ENCODE measurements at places on chromosomes 11 and 22.

GRCh38 chr11:63017306-63017974 is 1.8 kb upstream of the SLC22A8 start:
- DNase-seq = peak; percentile 49

DNA sequence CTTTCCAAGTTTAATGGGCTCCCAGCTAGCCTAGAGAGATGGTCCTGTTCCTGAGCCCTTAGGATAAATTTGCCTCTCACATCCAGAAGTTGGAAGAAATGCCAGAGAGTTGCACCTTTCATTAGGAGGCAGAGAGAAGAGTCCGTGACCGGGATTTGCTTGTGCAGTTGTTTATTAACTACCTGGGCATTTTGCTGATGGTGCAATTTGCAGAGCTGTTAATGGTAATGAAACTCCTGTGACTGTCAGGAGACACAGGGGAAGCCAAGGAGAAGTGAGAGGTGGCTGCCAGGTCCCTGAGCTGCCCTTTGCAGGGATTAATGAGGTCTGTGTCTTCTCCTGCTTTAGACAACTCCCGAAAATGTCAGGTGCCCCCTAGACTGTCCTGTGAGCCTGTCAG is 69.1 kb upstream of the B3GAT1 start:
- no peak for DNase-seq

- DNase-seq = peak; percentile 37
Observed at GRCh38 chr22:22431271-22432220, 77.0 kb downstream of the ZNF280B start.

DNA sequence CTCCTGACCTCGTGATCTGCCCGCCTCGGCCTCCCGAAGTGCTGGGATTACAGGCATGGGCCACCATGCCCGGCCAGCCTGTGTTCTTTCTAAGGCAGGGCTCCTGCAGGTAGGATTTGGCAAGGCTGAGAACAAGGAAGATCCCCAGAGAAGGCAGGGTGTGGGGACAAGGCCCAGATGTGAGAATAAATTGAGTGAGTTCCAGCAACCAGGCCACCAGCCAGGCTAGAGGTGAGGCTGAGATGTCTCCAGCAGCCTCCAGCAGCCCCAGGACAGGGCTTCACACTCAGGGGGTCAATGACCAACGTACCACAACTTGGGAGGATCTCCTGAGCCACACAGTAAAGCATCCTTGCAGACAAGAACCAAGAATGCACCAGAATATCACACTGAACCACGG is 75.1 kb downstream of the BUD13 start:
- DNase-seq = no peak

DNA sequence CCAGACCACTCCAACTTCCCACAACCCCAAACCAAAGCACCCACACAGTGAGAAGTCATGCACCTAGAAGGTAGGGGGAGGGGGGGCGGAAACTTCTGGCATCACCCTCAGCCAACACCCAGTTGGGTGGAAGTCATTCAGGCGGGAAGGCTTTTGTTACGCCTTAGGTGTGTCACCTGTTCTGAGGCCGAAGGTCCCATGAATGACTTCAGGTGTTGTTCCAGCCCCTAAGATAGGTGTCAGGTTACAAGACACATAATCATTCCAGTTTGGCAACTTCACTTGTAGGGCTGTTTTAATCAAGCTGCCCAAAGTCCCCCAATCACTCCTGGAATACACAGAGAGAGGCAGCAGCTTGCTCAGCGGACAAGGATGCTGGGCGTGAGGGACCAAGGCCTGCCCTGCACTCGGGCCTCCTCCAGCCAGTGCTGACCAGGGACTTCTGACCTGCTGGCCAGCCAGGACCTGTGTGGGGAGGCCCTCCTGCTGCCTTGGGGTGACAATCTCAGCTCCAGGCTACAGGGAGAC is at the start of gene TMPRSS4:
Gene TMPRSS4, plus strand, starts transcription at position 325 of the 528 bp plus-strand sequence. CDS start 225 bp downstream, outside the sequence.
- DNase-seq = no peak

DNA sequence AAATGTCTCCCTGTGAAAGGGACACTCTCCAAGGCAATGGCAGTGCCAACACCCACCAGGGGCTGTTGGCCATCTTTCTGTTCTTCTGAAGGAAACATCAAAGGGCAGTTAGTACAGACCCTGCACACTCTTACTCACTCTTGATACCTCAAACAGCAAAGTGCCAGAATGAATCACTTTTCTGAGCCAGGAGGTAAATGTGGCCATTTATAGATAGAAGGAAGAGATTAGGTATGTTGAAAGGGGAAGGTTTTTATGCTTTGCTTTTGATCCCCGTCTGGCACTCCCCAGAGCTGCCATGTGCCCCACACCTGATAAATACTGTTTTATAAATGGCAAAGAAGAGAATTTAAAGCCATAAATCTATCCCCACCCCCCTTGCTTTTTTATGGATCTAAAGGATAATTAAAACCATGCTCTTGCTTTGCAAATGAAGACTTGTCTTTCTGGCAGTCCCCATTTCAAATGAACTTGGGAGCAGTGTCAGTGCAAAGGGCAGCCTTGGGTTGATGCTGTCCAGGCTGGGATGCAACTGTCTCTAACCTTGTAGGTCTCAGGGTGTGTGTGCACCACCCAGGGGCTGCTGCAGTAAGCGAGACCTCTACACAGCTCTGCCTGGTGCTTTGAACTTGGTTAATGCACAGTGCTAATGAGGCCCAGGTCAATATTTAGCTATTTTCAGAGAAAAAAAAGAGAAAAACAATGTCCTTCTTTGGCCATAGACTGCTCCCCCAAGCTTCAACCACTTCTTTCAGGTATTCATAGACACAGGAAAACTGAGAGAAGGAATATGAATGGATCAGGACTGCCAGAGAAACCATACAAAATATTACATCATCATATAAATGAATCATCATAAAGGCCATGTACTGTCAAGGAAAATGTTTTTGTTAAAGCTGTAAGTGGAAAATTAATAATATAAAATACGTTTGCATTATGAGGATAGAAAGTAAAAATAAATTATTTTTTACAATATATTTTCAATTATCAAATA is 207.5 kb downstream of the ETS1 start:
- no peak for DNase-seq

GRCh38 chr22:36775586-36775963 is 344 bp downstream of the IFT27 start:
- peak; percentile 69 for DNase-seq

- DNase-seq = no peak
Observed at GRCh38 chr11:11980200-11980599, 28.2 kb downstream of the DKK3 start.

GRCh38 chr11:73236205-73236765 is 18.2 kb downstream of the P2RY2 start:
- no peak for DNase-seq

GRCh38 chr11:79363861-79364378 is 76.9 kb downstream of the TENM4 start:
- no peak for DNase-seq

DNA sequence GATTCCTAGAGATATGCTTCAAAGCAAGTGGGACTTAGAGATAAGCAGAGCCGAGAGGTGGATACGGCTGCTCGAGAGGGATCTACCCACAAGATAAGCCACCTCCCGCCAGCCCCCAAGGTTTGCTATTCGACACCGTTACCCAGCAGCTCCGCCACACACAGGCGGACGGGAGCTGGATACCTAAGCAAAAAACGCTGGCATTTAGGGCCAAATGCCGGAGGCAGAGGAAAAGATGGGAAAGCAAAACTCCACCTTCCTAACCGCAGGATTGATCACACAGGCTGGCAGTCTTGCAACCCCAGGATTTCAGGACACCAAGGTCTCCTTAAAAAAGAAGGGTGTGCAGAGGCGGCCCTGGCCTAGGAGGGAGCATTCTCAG is 709 bp downstream of the FTH1 start:
- DNase-seq = peak; percentile 62

GRCh38 chr11:122235615-122236014 is 119.6 kb upstream of the BLID start:
- DNase-seq = peak; percentile 73

GRCh38 chr11:110859998-110860397 is 147.8 kb upstream of the ARHGAP20 start:
- DNase-seq = no peak

- DNase-seq = no peak
Observed at GRCh38 chr11:124752471-124753102, 532 bp upstream of the VSIG2 start.

DNA sequence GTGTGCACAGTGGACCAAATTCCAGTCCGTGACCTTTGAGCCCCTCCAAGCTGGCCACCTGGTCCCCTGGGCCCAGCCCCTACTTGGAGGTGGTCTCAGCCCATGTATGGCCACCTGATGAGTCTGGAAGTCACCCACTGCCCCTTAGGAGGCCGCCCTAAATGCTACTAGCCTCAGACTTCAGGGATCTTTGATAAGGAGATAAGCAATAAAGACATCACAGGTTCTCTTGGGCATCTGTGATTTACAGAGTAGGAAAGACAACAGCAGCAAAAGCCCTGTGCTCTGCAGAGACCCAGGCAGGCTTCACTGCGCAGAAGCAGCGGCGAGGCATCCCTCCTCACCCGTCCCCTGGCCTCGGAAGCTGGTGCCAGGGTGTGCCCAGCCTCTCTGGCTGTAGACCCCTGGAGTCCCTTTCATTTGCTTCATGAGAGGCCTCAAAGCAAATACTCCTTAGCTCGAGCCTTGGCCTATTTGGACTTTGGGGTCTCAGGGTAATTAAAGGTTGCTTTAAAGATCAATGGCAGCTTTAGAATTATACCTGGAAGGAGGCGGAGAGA is 360.1 kb downstream of the TBC1D22A start:
- no peak for DNase-seq

GRCh38 chr22:22401381-22401780 is 107.2 kb downstream of the ZNF280B start:
- DNase-seq = no peak

- DNase-seq = no peak
Observed at GRCh38 chr22:37690901-37691504, 4.9 kb downstream of the NOL12 start.

DNA sequence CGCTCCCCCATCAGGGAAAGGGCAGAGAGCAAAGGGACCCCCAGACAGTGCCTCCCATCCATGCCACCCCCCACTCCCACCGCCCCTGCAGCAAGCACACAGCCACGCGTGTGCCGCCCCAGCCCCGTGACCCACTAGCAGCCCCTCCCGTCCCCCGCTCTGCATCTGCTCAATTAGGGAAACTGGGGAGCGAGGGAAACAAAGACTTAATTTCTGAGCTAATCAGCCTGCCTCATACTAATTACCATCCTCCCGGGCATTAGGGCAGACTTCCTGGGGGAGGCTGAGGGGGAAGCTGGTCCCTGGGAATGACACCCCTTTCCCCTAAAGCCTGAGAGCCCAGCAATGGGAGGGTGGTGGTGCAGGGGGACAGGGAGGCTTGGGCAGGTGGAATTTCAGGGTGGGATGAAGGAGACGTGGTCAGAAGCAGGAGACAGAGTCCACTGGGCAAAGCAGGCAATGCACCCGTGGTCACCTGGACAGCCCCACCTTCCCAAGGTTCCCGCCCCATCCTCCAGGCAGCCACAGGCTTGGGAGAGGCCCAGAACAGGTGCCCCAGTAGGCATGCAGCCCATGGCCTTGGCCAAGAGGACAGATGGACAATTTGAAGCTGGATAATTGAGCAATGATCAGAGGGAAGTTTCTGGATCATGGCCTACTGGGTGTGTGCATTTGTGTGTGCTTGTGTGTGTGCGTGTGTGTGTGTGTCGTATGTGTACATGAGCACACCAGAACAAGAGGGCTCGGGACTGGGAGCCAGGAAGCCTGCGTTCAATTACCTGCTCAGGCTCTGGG is 20.6 kb downstream of the ELFN2 start:
- DNase-seq = peak; percentile 69

DNA sequence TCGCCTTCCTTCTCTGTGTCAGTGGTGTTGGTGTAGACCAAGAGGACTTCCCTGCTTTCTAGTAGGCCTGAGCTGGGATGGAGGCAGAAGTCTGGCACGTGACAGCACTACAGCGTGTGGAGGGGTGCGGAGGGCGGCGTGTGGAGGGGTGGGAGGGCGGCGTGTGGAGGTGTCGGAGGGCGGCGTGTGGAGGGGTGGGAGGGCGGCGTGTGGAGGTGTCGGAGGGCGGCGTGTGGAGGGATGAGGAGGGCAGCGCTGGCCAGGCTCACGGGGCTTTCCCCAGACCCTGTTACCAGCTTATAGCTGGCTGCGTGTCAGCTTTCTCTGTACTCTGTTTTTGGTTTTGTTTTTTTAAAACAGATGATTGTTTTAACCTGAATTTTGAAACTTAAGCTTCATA is 45.7 kb upstream of the CTTN start:
- DNase-seq = no peak

- DNase-seq = no peak
Observed at GRCh38 chr11:70072861-70073755, 5.0 kb upstream of the ANO1 start.

DNA sequence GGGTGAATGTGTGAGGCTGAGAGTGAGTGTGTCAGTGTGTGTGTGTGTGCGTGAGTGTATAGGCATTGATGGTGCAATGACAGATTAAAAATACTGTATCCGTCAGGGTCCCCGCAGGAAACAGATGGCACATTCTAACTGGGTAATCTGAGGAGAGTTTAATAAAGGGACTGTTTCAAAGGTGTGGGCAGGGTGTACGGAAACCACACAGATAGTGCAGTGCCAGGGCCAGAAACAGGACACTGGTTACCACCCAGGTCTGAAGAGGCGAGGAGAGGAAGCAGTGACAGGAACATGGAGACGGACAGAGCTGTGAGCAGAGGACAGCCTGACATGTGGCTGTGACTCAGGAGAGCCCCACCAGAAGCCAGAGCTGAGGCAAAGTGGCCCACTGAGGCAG is 16.5 kb downstream of the P2RX3 start:
- DNase-seq = no peak

DNA sequence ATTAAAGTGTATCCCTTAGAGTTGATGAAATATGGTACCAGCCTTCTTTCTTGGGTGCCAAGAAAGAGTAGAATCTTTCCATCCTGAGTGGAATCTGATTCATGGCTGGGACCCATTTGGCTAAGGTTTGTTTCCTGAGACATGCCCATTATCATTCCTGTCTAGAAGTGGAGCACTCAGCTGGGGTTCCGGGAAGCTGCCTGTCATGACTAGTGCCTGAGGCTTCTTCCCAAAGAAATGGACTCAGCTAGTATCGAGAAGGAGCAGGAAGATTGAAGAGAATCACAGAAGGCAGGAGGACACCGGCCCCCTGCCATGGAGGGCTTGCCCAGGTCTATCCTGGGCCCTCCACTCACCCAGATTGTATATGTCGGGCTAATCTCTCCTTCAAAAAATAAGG is 57.6 kb downstream of the KREMEN1 start:
- peak; percentile 11 for DNase-seq

GRCh38 chr11:119809346-119809745 is 80.3 kb upstream of the NECTIN1 start:
- no peak for DNase-seq

Data from G401 (cell line).